Naive thymus-derived CD4-positive, alpha-beta T cell (primary cell): ENCODE measurements at places on chromosomes 7 and 10. TPM values are rescaled to one million over a fixed set of nuclear protein-coding genes. Genes with fewer than 3 reads are reported as not detected.

DNA sequence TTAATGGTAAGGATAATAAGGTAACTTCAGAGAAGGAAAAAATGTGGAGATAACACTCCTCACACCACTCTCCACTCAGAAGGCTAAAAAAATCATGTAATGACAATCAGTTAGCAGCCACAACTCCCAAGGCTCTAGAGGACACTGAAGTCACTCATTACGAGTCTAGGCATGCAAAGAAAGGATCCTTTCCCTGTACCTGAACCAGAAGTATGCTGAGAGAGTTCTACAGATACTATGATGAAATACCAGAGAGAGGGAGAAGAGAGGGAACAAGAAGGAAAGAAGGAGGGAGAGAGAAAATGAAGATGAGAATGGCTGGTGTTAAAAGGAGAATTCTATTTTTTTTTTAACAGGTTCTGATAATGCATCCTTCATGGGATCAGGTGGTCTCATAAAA lies 224.3 kb upstream of the PLXNA4 start:
- H3K27ac ChIP-seq = no peak overlapping the region
- no peak overlapping the region for H3K4me3 ChIP-seq
- no peak for DNase-seq
- H3K4me1 ChIP-seq = no peaks in the 10 kb centered on the region
- H3K36me3 ChIP-seq = no peaks in the 10 kb centered on the region
- H3K27me3 ChIP-seq = no peaks in the 10 kb centered on the region

DNA sequence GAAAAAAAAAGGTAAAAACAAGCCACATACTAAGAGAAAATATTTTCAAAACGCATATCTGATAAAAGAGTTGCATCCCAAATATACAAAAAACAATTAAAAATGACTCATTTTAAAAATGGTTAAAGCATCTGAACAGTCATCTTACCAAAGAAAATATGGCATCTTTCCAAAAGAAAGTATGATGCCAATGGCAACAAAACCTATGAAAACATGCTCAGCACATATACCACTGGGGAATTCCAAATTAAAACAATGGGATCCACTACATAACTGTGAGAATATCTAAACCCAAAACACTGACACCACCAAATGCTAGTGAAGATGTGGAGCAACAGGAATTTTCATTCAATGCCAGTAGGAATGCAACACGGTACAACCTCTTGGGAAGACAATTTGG lies 39.3 kb downstream of the VSTM2A start:
- no peaks in the 10 kb centered on the region for H3K36me3 ChIP-seq
- no peak for DNase-seq
- H3K27me3 ChIP-seq = no peaks in the 10 kb centered on the region
- H3K4me1 ChIP-seq = no peaks in the 10 kb centered on the region
- H3K27ac ChIP-seq = no peak overlapping the region

DNA sequence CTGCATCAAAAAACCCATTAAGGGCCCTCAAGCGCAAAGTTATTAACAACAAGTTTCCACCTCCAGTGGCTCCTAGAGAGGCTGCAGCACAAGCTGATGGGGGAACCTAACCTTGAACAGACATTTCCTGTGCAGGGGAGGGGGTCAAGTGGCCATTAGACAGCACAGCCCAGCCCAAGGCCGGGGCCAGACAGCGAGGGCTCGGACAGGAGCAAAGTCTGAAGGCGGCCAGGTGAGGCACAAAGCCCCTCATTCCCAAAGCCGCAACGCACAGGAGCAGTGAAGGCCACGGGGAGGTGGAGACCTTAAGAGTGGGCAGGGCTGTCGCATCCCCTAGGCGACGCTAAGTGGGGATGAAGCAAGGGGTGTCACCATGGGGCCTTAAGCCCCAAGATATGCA lies 73.2 kb upstream of the ZNF746 start:
- H3K4me1 ChIP-seq = no peaks in the 10 kb centered on the region
- no peak overlapping the region for H3K4me3 ChIP-seq
- H3K27me3 ChIP-seq = no peaks in the 10 kb centered on the region
- DNase-seq = no peak
- peaks cover 28% of the 10 kb centered on the region for H3K36me3 ChIP-seq

DNA sequence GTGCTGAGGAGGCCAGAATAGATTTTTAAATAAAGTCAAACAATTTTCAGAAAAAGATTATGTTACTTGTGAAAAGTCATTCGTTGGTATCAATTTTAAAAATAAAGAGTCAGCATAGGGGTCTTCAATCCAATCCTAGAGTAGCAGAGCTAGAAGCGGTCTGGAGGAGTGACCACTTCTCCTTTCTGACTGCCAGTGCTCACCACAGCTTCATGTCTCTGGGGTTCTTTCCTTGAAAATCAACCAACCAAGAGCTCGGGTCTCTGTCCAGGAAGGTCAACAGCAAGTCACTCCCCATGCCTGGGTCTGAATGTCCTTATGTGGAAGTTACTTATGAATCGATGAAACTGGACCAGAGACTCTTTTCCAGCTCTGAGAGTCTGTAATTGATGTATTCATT lies 14.3 kb downstream of the PTPRN2 start:
- H3K4me3 ChIP-seq = no peak overlapping the region
- no peak for DNase-seq
- no peaks in the 10 kb centered on the region for H3K36me3 ChIP-seq

- no peak overlapping the region for H3K4me3 ChIP-seq
- DNase-seq = no peak
- H3K36me3 ChIP-seq = no peaks in the 10 kb centered on the region
- H3K4me1 ChIP-seq = no peaks in the 10 kb centered on the region
Observed at GRCh38 chr7:137642472-137642871, 204.3 kb downstream of the DGKI start.

- H3K27me3 ChIP-seq = no peaks in the 10 kb centered on the region
- no peak for DNase-seq
- no peak overlapping the region for H3K27ac ChIP-seq
- no peaks in the 10 kb centered on the region for H3K36me3 ChIP-seq
- peaks cover 25% of the 10 kb centered on the region for H3K4me1 ChIP-seq
Observed at GRCh38 chr10:102777711-102778453, 34.1 kb downstream of the WBP1L start.

- DNase-seq = no peak
- H3K4me1 ChIP-seq = no peaks in the 10 kb centered on the region
- no peak overlapping the region for H3K27ac ChIP-seq
- no peak overlapping the region for H3K4me3 ChIP-seq
Observed at GRCh38 chr7:29946428-29947186, 43.0 kb downstream of the SCRN1 start.

- H3K36me3 ChIP-seq = no peaks in the 10 kb centered on the region
- H3K27me3 ChIP-seq = no peaks in the 10 kb centered on the region
- H3K4me1 ChIP-seq = no peaks in the 10 kb centered on the region
- no peak overlapping the region for H3K27ac ChIP-seq
Observed at GRCh38 chr7:2612445-2613097, 19.2 kb upstream of the TTYH3 start.

Gene PMS2
- 23.5 TPM for total RNA-seq

Gene STYXL1
- total RNA-seq = 21.7 TPM

Gene HOXA11
- total RNA-seq = not detected

Gene MOGAT3
- total RNA-seq = not detected in 2 replicates

Gene ATOH7
- total RNA-seq = not detected in 2 replicates
